ENCODE measurements at places on chromosomes 5 and 9.

- DNase-seq, result no peak
These were observed 26.4 kb downstream of the TNPO1 start for GRCh38 chr5:72842816-72843215.

DNA sequence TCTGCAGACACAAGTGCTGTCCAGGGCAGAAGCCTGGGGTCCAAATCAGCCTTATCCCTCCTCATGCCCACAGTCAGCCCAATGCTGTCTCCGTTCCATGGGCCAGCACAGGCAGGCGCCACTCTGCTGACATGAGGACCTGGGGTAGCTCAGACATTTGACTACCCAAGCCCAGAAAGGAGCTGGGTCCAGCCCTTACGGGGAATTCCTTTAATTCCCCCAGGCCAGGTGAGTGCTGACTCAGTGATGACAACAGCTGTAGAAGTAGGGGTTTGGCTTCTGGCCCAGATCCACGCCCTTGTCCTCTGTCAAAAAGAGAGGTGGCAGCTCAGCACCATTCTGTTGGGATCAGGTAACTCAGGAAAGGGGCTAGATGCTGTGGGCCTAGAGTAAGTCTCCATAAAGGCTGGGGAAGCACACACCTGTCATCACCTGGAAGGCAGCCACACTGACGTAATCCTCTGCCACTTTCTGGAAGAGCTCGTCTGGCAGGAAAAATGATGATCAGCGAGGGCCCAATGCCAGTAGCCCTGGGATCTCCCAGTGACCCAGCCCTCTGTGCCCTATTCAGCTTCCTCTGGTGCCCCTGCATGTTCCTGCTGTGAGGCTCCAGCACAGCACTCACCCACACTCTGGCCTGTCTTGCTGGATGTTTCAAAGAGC lies 1.9 kb downstream of the RAB24 start:
- DNase-seq, result no peak

- DNase-seq, result no peak
These were observed 14.6 kb upstream of the PRR16 start for GRCh38 chr5:120449501-120449900.

- peak; percentile 86 for DNase-seq
These were observed 35.8 kb upstream of the GLDC start for GRCh38 chr9:6681147-6681956.

DNA sequence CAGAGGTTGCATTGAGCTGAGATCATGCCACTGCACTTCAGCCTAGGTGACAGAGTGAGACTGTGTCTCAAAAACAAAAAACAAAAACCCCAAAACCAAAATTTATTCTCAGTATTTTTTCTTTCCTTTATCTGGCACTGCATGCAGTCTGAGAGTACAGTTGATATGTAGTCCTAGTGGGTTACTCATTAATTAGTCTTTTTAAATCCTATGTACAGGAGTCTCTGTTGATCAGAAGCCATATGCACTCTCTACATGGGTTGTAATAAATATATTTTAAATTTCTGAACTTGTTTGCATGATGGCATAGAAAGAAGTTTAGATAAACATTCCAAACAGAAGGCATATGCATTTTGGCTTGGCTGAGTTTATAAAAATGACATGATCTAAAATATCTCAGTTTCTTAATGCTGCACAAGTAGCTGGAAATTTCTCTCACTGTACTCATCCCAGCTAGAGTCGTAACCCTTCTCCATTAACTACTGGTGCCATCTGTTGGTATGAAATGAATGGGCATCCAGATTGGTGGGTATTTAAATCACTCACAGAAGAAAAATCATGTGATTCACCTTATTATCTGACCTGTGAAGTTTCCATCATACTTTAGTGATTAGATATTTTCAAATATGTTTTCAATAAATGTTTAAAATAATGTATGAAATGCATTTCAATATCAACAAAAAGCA lies 284.8 kb downstream of the CTNND2 start:
- DNase-seq, result no peak

- no peak for DNase-seq
These were observed 64.3 kb downstream of the FEM1C start for GRCh38 chr5:115480271-115480670.

DNA sequence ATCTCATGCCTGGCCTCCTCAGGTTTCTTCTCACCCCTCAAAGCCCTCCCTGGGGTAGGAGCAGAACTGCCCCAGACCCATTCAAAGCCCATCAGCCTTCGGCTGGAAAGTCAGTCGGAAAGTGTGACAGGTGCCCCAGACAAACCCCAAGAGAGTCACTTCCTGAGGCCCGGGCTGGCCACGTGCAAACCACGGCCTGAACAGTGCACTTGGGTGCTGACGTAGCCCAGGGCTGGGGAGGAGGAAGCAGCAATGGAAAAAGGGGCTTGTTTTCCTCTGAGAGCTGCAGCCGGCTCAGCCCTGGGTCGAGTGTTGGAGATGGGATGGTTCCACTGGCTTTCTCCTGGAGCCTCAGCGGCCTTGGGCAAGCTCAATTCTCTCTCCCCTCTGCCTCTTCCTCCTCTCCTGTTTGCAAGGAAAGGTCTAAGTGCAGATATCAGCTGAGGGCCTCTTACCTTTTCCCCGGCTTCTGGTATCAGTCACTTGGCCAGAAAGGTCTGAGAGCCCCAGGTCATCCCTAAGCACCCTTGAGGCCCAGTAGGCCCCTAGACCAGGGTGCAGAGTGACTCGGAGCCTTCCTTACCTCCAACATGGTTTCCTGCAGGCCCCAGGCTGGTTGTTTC lies 5.9 kb upstream of the EGR1 start:
- DNase-seq, result peak; percentile 84

DNA sequence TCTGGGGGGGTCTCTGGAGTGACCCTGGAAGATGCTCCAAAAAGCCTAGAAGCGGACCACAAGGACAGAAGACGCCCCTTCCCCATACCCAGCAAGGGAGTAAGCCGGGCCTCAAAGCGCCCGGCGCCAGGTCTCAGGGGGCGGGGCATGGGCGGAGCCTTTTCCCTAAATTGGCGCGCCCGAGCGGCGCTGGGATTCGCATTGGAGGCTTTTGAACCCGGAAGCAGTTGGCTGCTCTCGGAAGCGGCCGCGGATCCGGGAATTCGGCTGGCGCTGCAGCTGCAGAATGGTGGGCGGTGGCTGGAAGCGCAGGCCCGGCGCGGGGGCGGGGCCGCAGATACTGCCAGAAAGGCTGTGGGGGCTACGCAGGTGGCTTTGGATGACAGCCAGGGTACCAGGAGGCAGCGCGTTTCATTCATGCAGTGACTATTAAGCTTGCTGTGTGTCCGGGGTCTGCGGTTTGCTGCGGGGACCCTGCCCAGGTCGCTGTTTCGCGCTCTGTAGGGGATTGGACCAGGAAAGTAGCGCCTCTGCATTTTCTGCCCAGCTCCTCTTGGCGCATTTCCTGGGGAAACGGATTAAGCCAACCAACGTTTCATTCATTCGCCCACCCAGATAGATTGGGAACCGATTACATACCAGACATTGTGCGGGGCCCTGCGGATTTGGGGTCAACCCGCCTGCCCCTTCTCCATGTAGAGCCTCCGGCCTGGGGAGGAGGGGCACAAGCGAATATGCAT lies 83.0 kb upstream of the FREM1 start:
- peak; percentile 53 for DNase-seq

DNA sequence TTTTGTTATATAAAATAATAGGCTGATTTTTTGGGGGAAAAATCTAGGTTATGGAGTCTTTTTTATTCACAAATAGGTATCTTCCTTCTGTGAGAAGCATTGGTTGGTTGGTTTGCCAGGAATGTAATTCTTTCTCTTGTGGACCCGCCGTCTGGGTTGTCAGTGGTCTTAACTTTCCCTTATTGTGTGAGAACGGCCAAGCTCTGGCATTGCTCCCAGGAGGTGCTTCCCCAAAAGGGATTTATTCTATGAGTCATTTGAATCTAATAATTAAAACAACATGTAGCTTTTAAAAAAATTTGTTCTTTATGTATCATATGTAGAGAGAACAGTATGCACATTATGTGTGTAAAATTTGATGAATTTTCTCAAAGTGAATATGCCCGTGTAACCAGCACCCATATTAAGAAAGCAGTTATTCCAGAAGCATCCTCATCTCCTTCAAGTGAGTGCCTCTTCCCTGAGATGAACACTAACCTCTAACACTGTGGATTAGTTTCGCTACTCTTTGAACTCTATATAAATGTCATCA lies 114.4 kb downstream of the MAST4 start:
- DNase-seq, result no peak

- no peak for DNase-seq
These were observed 52.4 kb downstream of the TMOD1 start for GRCh38 chr9:97553841-97554240.

- no peak for DNase-seq
These were observed 77.7 kb upstream of the TAS2R1 start for GRCh38 chr5:9707732-9708462.

DNA sequence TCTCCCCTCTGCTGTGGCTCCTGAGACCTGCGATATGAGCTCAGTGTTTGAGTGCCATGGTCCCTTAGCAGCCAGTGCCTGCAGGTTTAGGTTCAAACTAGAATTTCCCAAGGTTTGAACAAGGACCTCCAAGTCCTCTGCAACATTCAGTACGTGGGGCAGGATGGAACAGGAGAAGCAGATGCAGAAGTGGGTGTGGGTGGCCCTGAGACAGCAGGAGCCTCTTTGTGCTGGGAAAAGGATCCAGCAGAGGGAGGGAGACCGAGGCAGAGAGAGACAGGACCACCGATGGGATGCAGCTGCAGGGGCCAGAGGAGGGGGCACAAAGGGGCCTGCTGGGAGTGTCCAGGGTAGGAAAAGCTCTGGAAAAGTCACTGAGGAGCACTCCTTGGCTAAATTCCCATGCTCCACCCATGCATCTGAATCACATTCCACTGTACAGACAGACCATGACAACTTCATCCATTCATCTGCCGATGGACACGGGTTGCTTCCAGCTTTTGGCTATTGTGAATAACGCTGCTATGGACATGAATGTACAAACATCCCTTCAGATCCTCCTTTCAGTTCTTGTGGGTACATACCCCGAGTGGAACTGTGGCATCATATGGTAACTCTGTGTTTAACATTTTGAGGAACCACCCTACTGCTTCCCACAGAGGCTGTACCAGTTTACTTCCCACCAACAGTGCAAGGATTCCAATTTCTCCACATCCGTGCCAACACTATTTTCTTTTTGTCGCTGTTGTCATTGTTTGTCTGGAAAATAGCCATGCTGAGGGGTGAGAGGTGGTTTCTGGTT lies 26.7 kb upstream of the SUSD3 start:
- DNase-seq, result no peak

GRCh38 chr5:158718738-158719505 lies 380.8 kb downstream of the EBF1 start:
- no peak for DNase-seq

- DNase-seq, result no peak
These were observed 584.1 kb downstream of the CCDC171 start for GRCh38 chr9:16136961-16137360.

GRCh38 chr5:103918668-103919367 lies 356.2 kb upstream of the NUDT12 start:
- no peak for DNase-seq

DNA sequence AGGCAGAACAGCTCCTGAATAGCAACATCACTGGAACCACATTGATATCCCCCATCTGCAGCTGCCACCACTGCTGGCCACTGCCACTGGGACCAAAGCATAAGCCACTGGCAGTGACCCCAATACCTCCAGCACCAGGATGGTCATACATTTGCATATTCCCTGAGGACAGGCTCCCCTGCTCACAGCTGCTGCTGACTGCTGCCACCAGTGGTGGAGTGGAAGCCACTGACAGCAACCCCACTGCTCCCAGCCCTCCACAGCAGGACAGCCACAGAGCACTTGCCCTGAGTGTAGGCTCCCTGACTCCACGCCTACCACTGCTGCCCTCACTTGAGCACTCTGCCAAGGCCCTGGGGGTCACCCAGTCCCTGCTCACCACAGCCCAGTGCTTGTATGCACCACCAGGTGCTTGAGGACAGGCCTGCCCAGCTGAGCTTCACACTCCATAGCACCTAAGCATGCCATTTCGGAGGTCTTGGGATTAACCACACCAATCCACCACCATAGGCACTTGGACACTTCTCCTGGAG lies 327.4 kb upstream of the RPS23 start:
- DNase-seq, result no peak

DNA sequence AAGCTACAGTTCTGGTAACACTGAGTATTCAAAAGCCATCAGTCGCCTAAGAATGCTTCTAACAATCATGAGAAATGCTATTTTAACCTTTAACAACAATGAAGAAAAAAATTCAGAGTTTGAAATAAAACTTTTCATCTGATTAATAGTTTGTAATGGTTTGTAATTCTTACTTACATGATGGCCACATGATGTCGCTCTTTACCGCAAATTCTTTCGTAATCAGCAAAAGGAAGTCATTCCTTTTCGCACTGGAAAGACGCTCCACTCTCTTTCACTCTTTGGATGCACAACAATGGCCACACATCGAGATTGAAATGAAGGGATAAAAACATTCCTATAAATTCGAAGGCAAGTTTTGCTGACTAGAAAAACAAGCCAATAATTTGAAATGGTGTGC lies at the start of gene PCDHA7:
Gene PCDHA7 (plus strand): TSS at position 277 of the 400 bp plus-strand sequence. CDS start 115 bp downstream, at position 392.
- DNase-seq, result no peak

- DNase-seq, result no peak
These were observed 9.1 kb upstream of the TRIO start for GRCh38 chr5:14134083-14134482.

GRCh38 chr5:52989025-52989780 lies at the start of gene ITGA2:
TSS of gene ITGA2 (plus strand) at chr5:52989352. CDS start at chr5:52989469, 117 bp downstream.
- peak; percentile 33 for DNase-seq

DNA sequence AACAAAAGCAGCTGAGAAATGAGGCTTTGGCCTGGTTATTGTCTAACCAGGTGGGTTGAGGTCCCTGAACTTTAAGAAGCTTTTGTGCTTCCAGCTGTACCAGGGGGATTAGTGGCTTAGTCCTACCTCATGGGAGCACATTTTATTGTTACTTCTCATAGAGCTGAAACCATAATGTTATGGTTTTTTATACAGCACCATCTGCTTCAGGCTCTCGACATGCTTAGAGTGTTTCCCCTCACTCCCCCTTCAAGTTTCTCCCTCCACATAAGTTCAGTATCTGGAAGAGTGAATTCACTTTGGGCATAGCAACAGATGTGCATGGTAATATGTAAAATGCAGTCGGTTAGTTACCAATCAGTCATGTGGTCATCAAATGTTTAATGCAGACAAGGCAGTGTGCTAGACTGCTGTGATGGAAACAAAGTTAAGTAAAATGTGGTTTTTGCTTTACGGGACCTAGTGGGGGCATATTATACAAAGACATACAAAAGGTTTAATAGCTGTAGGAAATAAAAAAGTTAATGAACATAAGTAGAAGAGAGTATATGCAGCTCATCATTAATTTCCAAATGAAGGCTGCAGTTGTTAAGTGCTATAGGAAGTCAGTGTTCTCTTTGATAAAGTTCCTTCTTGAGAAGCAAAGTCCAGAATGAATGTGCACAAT lies 95.9 kb upstream of the SPRY4 start:
- no peak for DNase-seq

DNA sequence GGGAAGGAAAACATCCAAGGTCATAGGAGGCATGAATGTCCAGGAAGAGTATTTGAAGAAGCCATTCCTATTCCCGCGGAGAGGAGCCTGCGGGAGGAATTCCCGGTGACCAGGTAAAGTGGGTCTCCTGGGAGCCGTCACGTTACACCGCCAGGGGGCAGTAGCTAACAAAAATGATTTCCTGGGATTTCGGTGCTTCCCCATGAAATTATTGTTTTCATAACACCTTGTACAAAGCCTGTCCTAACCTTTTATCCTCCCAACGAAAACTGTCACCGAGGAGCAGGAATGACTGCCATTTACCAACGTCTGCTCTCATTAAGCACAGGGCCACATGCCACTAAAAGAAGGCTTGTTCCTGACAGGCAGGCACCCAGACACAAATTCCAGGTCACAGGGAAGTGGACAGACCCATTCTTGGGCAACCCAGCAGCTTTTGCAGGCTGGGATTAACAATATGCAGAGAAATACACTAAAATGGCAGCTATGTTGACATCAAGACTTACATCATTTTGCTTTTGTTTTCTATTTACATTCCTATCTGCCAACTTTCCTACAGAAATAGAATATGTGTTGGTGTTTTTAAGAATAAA lies 41.2 kb upstream of the CTSL start:
- DNase-seq, result no peak
